ENCODE measurements at places on chromosomes 16 and 17. TPM values are rescaled to one million over a fixed set of nuclear protein-coding genes. Genes with fewer than 3 reads are reported as not detected.

Gene GP1BA
- total RNA-seq, result not detected

Gene NOS2
- not detected for total RNA-seq

DNA sequence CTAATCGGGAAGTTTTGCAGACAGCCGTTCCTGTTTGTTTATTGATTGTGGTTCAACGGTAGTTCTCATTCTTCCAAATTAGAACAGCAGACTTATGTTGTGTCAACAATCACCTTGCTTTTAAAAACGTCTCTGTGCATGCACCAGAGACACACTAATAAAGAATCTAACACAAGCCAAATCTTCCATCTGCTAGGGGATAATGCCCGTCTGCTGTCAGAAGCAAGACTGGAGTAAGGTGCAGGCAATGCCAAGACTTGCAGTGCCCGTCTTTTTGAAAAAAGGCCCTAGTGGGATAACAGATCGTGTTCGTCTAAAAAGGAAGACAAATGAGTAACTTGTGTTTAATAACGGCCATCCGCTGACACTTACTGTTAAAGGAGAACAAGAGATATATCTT lies 158.4 kb downstream of the KCNJ2 start:
- DNase-seq, result no peak

DNA sequence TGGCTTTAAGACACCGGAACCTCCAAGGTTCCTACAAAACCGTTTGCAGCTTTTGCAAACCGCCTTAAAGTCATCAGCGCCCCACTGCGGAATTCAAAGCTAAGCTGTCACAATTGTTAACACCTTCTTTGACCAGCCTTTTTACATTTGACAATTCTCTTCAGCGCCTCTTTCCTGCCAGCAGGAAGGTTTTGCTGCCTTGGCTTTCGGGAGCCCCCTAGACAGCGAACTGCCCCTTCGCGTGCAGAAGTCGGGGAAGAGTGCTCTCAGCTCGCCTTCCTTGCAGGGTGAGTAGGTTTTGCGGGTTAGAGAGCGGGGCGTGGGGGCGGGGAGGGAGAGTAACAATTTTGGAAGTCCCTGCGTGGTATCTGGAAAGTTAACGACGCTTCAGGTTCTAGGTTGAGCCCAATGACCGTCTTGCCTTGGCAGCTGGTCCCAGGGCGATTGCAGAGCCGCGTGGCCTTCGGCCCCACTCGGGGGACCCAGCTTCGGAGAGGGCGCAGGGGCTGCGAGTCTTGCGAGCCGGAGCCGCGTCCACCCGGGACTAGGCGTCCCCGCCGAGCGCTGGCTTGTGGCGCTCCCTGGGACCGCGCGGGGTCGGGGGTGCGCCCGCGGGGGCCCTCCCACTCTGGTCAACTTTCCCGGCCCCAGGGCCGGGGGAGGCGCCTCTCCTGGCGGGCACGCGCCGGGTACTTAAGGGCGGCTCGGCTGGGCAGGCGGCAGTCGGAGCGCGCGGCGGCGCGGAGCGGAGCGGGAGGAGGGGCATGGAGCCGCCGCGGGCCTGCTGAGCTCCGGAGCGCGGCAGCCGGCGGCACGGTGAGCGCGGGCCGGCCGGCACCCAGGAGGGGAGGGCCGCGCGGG lies at the start of gene HAS3:
HAS3 (plus strand) TSS at position 153 of the 861 bp plus-strand sequence. CDS start 3,743 bp downstream, outside the sequence.
- DNase-seq, result no peak

DNA sequence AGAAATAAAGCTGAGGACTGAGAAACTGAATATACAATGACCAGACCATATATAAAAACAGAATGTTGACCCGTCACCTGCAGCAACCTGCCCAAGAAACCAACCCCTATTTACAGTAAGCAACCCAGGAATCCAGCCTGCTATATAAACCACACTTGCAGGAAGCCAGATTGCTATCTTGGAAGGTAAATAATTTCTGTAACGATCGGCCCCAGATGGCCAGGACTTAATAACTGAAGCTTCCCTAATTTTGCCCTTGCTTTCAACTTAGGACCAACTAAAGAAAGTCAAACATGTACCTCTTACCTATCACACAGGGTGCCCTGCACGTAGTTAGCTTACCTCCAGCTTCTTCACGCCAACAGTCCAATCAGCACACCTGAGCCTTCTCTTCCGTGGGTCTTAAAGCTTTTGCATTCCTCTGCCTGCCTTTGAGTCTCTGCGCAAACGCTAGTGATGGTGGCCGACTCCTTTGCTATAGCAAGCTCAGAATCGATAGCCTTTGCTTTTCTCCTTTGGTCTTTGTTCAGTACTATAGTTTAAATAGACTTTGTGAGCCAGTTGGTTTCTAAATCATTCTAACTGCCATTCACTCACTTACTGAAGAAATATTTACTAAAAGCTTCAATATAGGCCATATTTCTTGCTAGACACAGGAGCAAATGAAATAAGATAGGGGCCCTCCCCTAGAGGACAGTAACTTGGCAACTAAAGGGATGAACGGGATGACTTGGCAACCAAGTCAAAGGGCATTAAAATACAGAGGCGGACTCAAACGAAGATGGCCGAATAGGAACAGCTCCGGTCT lies 31.3 kb downstream of the MPHOSPH6 start:
- no peak for DNase-seq

DNA sequence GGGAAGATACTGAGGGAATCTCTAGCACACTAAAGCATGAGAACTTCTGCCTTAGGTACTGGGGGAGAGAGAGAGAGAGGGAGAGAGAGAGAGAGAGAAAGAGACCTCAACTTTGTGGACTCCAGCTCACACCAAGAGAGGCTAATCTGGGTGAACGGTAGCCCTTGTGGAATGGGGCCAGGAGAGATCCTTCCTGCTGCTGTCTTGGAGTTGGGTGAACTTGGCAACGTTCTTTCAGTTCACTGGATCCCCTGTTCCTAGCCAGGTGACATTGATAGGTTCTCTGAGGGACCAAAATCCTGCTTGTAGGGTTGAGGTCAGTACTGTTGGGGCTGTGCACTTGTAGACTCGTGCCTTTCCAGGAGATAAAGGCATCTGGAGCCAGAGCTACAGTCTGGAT lies 26.5 kb upstream of the WFIKKN2 start:
- no peak for DNase-seq

Gene SCRN2
- 30.9 TPM for total RNA-seq

Gene DOC2B
- 0.64 TPM for total RNA-seq

GRCh38 chr16:63200940-63201339 lies 1164.7 kb upstream of the CDH8 start:
- no peak for DNase-seq

- no peak for DNase-seq
Measured at GRCh38 chr17:53420035-53420641, 402.6 kb upstream of the KIF2B start.

DNA sequence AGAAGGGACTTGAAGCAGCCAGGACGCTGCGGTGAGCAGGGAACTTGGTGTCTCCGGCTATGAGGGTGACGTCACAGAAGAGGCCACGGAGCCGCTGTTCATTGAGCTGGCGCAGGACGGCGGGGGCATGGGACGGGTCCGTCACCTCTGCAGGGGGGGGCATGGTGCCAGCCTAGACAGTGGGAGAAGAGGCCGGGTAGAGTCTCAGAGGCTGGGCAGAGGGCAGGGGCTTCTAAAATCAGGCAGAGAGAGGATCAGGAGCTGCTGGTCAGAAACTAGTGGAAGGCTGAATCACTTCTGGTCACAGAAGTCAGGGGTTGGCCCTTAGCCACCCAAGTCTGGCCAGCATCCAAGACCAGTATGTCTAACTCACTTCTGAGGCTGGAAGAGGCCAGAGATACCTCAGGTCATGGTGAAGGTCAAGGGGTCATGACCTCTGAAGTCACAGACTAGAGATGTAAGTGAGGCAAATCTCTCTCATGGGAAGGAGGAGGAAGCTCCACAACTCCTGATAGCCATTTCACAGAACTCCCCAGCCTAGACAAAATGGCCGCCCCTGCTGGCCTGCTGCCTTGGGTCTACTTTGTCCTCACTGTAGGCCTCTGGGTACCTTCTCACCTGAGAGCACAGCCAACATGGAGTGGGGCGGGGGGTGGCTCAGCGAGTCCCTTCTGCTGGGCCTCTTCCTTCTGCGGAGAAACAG lies 12.6 kb downstream of the ZBTB4 start:
- no peak for DNase-seq

DNA sequence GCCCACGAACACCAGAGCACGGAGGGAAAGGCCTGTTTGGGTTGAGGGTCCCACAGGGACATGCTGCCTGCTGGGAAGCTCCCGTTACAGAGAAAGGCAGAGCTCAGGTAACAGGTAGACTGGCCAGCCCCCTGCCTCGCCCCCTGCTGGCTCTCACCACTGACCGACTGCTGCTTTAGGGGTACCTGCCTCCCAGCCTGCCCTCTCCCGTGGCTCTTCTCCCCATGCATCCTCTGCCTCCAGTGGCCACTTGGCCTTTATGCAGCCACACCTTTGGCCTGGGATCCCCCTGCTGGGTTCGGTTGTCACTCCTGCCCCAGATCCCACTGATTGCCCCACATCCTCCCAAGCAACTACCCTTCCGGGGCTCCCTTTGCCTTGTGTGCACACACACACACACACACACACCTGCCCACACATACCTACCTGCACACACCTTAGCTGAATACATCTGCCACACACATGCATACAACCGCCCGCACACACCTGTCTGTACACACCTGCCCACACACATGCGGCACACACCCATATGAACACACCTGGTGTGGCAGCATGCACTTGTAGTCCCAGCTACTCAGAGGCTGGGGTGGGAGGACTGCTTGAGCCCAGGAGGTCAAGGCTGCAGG lies 7.1 kb downstream of the MCRIP1 start:
- no peak for DNase-seq

DNA sequence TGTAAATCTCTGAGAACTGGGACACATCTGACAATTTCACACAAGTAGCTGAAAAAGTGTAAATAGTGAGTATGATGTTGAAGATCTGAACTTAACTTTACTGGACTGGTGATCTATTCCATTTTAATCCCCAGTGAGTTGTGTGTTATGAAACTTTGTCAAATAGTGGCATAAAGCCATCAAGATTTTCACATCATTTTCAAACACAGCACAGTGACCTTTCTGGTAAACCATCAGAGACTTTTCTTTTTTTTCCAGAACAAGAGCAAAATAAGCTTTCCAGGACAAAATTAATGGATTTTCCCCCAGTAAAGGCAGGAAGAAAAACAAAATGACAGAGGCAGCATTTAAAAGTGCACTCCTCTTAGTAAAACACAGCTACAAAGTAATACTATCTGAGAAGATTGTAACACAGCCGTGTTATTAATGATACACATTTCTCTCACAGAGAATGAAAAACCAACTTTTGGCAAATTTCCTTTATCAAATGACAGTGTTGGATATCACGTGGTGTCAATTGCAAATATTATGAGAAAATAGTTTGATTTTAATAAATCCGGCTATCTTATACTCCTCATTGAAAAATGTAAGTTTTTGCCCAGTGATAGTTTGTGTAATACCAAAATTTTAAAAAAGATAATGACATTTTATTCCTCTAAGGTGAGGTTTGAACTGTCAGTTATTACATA lies 16.8 kb upstream of the COL1A1 start:
- no peak for DNase-seq

Data from activated naive CD4-positive, alpha-beta T cell treated with anti-CD3 and anti-CD28 coated beads, Interleukin-2, amount 50 U/mL, for 72 hours (primary cell).